Stimulated activated CD4-positive, alpha-beta T cell treated with anti-CD3 and anti-CD28 coated beads, TNF-alpha, amount 100 ng/mL, for 4 hours (primary cell): ENCODE measurements at places on chromosomes 12 and 14.

- DNase-seq, result no peak
Observed at GRCh38 chr12:82210882-82211281, 147.3 kb downstream of the CCDC59 start.

- DNase-seq, result no peak
Observed at GRCh38 chr14:24379907-24380730, 12.1 kb downstream of the NFATC4 start.

DNA sequence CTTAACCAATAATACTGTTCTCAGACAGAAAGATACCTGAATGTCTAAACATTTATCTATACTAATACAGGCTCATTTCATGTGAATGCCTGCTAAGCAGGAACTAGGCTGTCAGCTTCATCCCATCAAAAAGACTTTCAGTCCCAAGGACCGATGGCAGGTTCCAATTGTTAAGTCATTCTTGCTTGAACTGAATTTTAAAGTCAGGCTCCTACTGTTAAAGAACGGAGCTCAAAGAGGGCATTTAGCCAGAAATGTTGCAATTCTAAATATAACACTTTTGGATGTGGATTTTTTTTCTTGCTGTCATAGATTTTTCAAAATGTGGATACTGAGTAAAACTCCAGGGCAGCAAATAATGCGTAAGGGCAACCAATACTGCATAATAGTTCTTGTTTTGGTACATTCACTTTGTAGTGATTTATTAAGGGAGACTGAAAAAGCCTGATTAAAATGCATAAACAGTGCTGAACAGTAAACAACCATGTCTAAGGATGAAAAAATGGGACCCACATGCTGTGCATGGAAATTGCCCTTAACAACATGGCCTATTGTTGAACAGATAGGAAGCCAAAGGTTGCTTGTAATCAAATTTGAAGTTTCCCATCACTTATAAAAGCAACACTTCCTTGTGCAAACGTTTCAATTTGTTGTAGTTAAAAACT is 38.6 kb upstream of the DBX2 start:
- DNase-seq, result no peak

GRCh38 chr14:35366056-35366451 is 38.5 kb downstream of the NFKBIA start:
- no peak for DNase-seq

GRCh38 chr14:45651890-45652289 is 398.9 kb upstream of the MIS18BP1 start:
- no peak for DNase-seq

- DNase-seq, result peak; percentile 63
Observed at GRCh38 chr12:49777800-49778748, 36.7 kb downstream of the TMBIM6 start.

DNA sequence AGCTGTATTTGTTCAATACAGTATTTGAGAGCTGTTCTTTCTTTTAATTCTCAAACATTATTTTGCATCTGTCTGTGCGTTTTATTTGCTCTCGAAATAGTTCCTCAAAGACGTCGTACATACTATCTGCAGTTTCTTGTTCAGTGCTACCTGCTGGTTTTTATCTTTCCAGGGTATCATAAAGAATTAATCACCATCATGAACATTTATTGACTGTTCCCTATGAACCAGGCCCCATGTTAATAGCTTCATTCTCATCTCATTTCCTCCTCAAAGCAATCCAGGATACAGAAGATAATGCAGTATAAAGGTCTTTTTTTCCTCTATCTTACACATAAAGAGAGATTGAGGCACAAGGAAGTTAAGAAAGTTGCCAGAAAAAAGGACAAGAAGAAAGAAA is 211.8 kb downstream of the DACT1 start:
- DNase-seq, result no peak
